Natural killer cell treated with Interleukin-12 subunit alpha and Interleukin-12 subunit beta and Interleukin-15 and Interleukin-18, amount 100 ng/mL, for 72 hours (primary cell): ENCODE measurements at places on chromosomes 6 and 20. TPM values are rescaled to one million over a fixed set of nuclear protein-coding genes. Genes with fewer than 3 reads are reported as not detected.

Gene IL20RA
- not detected for total RNA-seq

DNA sequence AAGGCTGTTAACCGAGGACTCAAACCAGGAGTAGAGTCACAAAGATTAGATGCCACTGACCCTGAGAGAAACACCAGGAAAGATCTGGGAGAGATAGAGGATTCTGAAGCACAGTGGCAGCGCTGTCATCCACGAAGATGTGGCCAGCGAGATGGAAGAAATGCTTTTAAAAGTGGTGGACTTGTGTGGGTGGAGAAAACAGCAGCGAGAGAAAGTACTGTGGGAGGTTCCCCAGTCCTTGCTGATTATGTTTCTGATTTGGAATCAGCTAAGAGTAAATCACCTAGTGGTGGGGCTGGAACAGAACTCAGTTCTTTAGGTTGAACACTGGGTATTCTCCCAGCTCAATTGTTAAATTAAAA lies 435 bp upstream of the ZNF322 start:
- DNase-seq: no peak

GRCh38 chr20:18835466-18836256 lies 22.1 kb downstream of the SCP2D1 start:
- DNase-seq: no peak

Gene SIRPB2
- total RNA-seq: not detected

DNA sequence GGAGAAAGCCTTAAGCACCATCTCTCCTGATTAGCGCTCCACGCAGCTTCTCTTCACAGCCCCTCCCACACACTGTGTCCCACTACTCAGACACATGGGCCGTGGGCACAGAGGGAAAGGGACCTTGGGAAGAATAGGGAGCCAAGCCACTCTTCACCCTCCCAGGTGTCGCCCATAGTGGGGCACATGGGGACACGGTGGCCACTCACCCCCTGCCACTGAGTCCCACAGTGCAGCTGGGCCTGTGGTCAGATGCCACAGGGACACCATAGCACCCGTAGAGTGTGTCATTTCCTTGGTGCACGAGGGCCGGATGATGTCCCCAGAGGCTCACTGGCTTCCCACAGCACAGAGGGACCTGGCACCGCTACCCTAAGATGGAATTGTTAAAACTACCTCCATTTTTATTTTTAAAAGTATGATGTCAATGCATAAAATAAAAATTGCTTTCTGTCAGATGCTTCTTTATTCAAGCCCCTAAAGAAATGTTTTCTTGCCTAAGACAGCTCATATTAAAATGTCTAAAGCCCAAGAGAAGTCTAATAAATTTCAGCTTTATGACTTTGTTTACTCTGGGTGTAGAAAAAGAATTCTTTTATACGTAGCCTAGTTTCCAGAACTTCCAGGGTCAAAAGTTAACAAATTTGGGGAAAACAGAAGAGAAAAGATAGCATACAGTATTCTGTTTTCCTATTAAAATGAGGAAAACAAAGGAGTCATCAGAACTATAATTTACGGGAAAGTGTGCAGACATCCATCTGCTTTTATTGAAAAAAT lies 191.0 kb upstream of the SNX9 start:
- DNase-seq: no peak

Gene STMND1
- not detected for total RNA-seq

Gene SUMO4
- 9.0 TPM for total RNA-seq

DNA sequence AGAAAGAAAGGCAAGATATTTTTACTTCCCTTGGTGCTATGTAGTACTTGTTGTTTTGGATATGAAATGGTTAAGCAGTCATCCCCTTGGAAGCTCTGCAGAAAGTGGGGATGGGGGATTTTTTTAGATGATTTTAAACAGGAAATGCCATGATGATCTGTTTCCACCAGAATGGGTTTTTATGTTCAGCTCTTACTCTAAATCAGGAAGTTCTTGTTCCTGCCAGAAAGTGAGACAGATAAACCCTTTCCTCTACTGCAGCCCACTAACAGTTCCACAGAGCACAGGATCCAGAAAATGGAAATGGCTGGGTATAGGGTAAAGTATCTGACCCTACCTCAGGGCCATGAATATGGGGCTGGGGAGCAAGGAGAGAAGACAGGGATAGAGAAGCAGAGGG lies 32.1 kb upstream of the PPP1R3G start:
- no peak for DNase-seq

DNA sequence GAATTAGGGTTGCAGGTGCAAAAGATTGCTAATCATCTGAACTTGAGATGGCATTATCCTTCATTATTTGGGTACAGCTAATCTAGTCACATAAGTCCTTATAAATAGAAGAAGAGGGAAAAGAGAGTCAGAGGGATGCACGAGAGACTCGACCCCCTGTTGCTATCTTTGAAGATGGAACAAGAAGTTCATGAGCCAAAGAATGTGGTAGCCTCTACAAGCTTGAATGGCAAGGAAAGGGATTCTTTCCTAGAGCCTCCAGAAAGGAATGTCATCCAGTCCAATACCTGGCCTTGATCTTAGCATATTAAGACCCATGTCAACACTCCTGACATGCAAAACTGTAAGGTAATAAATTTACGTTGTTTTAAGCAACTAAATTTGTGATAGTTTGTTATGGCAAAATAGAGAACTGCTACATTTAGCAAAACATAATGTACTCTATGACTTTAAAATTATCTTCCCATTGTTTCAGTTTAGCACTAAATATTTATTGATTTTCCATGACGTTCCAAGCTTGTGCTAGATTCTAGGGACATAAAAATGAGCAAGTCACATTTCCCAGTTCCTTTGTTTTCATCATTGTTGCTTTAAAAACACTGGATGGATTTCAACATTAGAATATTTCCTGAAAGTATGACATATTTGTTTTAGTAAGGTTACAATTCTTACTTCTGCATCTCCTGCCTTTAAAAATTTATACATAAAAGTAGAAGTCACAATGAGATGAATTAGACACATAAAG lies 12.7 kb downstream of the MANEA start:
- no peak for DNase-seq

Gene BRD2
- total RNA-seq: 347 TPM

- DNase-seq: no peak
Measured at GRCh38 chr6:147194652-147195411, 9.4 kb upstream of the STXBP5 start.

DNA sequence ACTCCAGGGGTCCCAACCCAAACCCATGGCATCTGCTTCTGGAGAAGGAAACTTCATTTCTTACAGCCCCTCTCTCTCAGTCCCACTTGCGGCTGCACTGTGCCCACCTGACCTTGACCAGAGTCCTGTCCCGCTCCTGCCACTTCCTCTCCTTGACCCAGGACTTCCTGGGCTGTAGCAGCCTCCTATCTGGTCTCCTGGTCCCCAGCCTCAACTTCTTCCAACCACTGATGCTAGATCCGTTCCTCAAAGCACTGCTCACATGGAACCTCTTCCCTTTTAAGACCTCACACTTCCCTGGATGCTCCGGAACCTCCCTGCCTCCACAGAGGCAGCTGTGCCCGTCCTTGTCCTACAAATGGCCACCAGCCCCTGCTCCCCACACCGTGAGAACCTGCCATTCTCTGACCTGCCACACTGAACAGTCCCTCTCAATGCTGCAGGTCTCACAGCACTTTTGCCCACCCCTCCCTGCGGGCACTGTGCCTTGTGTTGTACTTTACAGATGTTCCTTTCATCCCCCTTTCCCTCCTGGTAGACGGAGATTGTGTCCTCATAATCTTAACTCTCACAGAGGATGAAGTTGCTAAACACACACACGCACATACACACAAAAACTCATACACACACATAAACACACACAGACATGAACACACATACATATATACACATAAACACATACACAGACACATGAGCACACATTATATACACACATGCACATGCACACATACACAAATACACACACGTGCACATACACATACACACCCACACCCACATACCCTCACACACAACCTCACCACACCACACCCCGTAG lies 59.6 kb upstream of the NXT1 start:
- DNase-seq: no peak

Gene PRSS35
- not detected for total RNA-seq

GRCh38 chr20:4153251-4153650 lies 137.9 kb upstream of the RNF24 start:
- DNase-seq: no peak

Gene CRIP3
- total RNA-seq: not detected
